Neuronal stem cell (in vitro differentiated cells): ENCODE measurements at places on chromosomes 16 and 17.

- no peak for DNase-seq
Measured at GRCh38 chr17:66542129-66542966, 239.9 kb downstream of the PRKCA start.

- no peak for DNase-seq
Measured at GRCh38 chr16:368388-369158, 1.8 kb downstream of the MRPL28 start.

DNA sequence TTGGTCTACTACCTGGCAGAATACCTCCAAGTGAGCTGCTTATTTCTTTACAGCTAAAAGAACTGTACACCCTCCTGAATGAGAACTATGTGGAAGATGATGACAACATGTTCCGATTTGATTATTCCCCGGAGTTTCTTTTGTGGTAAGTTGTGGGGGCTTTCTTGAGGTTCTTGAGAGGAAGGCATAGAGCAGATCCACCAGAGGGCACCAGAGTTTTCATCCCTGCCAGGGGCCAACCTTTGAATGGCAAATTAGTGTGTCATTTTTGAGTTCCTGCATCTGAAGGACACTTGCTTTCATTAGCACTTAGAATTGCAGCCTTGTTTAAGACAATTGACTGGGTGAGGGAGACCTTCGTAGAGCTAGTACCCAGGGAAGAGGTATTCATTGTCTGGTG is 35.0 kb downstream of the NMT1 start:
- no peak for DNase-seq

DNA sequence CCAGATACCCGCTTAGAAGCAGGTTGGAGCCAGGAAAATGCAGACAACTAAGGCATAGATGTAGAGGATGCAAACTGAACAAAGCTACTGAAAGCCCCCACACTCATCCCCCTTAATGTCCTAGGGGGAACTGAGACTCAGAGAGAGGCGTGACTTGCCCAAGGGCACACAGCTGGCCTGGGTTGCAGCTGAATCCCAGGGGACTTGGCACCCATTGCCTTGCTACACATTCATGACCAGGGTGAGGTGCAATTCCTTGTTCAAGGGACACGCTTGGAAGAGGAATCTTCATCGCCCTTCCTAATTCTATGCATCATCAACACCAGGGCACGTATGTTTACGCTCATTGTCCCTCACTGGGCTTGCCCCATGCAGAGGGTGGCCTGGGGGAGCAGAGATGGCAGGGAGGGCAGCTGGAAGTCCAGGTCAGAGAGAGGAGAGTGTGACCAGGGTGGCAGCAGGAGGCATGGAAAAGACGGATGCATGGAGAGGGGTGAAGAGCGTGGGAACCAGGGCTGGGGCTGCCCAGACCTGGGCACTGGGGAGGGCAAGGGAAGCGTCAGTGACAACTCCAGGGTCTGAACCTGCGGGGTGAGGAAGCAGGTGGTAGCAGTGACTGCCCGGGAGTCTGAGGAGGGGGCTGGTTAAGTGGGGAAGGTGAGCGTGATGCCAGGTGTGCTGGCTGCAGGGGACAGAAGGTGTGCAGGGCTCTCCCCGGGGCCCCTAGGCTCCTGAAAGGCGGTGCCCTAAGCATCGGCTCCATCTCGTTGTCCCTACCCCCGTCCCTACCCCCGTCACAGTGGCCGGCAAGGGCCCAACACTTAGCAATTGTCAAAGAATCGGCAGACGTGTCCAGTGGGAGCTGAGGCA is 267.1 kb upstream of the TNRC6C start:
- DNase-seq: no peak

DNA sequence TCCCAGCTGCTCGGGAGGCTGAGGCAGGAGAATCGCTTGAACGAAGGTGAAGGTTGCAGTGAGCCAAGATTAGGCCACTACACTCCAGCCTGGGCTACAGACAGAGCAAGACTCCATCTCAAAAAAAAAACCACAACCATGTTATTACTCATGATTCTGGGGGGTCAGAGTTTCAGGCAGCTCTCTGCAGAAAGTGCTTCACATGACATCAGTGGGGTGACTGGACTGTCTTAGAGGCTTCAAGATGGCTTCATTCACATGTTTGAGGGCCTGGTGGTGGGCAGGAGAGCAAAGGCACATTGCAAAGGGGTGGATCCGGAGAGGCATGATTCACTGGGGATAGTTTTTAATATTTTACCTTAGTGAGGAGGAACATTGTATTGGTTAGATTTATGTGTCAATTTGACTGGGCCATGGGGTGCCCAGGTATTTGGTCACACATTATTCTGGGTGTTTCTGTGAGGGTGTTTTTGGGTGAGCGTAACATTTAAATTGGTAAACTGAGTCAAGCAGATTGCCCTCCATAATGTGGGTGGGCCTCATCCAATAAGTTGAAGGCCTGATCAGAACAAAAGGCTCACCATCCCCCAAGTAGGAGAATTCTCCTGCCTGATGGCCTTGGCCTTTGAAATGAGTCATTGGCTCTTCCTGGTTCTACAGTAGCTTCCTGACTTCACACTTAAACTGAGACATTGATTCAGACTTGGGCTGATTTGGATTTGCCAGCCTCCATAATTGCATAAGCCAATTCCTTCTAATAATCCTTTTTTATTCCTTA is 109.8 kb downstream of the GOSR1 start:
- DNase-seq: no peak

DNA sequence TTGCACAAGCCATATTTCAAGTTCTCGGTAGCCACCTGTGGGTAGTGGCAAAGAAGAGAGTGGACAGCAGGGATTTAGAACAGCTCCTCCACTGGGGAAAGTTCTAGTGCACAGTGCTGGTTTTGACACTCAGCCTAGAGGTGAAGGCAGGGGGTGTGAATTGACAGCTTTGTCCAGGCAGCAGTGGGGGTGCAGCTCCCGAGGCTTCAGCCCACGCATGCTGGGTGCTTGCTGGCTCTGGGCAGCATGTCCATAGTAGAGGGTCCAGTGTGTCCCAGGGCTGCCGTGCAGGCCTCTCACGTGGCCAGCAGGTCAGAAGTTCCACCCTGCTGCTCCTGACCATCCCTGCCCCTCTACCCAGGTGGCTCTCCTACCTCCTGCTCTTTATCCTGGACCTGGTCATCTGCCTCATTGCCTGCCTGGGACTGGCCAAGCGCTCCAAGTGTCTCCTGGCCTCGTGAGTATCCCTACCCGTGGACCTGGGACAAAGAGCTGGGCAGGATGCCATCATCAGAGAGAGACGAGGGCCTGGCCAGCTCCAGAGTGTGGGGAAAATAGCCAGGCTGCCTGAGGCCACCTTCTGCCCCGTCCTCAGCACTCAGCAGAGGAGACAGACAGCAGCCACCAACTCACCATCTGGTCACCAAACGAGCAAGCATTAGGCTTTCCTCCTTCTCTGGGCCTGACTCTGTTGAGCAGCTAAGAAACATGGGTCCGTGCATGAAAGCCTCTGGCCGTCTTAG is 29.8 kb downstream of the TTYH2 start:
- no peak for DNase-seq

GRCh38 chr17:3026856-3027751 is 36.3 kb downstream of the OR1D5 start:
- DNase-seq: no peak

GRCh38 chr17:79495665-79496064 is 115.2 kb downstream of the RBFOX3 start:
- DNase-seq: no peak

DNA sequence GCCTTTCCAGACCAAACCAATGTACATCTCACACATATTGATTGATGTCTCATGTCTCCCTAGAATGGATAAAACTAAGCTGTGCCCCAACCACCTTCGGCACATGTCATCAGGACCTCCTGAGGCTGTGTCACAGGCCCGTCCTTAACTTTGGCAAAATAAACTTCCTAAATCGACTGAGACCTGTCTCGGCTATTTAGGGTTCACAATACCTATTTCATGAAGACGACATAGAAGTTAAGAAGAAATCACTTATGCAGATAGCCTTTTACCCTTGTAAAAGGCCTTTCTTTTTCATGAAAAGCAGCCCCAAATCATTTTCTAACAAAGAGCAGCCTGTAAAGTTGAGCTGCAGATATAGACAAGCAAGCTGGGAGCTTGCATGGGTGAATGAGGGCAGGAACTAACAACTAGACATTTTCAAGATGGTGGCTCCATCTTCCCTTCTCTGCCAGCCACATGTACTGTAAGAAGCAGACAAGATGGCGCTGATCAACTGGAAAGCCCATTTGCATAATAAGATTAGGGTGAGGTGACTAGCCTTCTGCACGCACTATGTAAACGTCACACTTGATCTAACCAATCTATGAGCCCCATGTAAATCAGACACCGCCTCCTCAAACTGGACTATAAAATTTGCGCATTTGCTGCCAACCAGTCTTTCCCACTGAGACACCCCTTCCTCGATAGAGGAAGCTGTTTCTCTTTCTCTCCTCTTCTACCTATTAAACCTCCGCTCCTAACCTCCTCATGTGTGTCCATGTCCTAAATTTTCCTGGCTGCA is 4.7 kb upstream of the KDM8 start:
- no peak for DNase-seq

DNA sequence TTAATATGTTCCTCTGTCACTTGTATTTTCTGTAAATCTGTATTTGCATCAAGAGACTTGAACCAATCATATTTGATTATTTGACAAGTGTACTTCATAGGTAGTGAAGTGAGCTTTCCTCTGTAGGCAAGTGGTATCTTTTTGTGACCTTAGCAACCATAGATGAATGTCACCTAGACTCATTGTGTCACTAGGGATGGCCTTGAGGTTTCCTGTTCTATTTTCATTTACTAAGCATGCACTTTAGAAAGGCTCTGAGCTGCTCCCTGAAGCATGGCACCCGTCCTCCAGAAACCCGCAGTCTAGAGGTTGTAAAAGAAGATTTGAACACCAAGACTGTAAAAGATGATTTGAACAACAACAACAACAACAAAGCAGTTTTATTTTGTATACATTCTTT is 151.7 kb downstream of the PRKCB start:
- no peak for DNase-seq

DNA sequence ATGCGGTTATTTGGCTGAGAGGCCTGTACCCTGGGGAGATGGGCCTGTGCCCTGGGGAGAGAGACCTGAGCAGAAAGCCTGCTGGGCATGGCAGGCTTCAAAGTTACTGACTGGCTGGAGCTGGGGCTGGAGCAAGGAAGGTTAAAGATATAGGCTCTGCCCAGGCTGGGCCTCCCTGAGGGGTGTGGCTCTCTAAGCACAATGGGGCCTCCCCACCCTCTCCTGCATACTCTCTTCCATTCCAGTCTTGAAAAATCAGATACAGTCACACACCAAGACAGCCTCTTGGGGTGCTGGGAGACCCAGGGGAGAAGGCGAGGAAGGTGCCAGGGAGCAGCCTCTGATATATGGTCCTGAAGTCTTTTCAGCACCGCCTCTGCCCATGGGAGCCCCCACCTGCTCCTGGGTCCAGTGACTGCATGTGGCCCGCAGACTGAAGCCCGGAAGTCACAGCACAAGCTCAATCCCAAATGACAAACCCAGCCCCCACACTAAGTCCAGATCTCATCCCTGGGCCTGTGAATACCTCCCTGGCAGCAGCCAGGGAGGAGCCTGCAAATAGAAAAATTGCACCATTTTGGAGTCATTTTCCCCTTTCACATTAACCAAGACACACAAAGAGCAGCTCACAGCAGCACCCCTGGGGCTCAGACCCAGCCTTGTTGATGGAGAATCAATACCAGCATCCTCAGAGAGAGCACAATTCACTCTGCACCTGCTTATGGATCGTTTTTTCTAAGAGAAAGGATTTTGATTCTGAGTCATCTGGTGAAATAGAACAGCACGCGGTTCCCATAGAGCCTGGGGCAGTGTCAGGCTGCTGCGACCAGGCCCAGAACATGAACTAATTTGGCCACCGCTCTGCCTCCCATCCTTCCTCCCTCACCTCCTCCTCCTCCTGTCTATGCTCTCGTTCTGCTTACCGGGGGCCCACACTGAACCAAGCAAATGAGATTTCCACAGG is 25.6 kb upstream of the CACNG1 start:
- no peak for DNase-seq
